ENCODE measurements at places on chromosomes 5 and 9.

- DNase-seq: no peak
Observed at GRCh38 chr9:131668057-131668438, 71.8 kb downstream of the RAPGEF1 start.

GRCh38 chr9:121772600-121773285, 121.3 kb downstream of the DAB2IP start:
- DNase-seq: no peak

GRCh38 chr5:150774145-150774544, 4.4 kb upstream of the SMIM3 start:
- no peak for DNase-seq

DNA sequence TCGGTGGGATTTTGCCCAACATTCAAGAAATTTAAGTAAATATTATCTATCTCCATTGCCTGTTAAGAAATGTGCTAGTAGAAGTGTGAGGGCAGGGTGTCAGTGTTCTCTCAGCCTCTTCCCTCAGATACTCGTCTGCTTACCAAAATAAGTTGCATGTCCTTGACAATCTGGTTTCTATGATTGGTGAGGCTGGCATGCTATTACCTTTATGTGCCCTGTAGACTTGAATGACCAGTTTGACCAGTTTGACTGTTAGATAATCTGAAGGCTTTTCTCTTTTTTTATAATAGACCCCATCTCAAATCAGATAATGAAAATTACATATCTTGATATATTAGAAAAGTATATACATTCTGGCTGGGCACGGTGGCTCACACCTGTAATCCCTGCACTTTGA, 348 bp downstream of the CATSPER3 start:
- DNase-seq: no peak

Measured in hematopoietic multipotent progenitor cell (in vitro differentiated cells).